Non-pigmented ciliary epithelial cell (primary cell): ENCODE measurements at places on chromosomes 13 and 19.

- DNase-seq = no peak
These were observed 168.9 kb upstream of the TSC22D1 start for GRCh38 chr13:44744880-44745633.

DNA sequence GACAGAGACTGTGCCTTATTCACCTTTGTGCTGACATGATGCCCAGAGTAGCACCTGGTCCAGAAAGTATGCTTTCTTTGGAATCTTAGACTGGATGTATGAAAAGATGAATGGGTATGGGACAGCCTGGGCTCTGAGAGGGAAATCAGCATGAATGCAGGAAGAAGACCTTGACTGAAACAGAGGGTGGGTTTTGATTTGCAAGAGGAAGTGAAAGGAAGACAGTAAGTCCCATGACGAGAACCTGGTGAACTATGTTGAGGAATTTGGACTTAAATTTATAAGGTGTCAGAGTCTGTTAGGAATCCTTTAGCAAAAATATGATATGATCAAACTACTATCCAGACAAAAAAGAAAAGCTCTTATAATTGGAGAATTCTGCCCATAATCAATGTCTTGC, 301.9 kb downstream of the SPRY2 start:
- DNase-seq = no peak

GRCh38 chr13:101452519-101453485, at the start of gene ITGBL1:
Gene ITGBL1, plus strand, starts transcription at chr13:101452675. Its CDS starts 159 bp downstream, at chr13:101452834.
- DNase-seq = no peak

DNA sequence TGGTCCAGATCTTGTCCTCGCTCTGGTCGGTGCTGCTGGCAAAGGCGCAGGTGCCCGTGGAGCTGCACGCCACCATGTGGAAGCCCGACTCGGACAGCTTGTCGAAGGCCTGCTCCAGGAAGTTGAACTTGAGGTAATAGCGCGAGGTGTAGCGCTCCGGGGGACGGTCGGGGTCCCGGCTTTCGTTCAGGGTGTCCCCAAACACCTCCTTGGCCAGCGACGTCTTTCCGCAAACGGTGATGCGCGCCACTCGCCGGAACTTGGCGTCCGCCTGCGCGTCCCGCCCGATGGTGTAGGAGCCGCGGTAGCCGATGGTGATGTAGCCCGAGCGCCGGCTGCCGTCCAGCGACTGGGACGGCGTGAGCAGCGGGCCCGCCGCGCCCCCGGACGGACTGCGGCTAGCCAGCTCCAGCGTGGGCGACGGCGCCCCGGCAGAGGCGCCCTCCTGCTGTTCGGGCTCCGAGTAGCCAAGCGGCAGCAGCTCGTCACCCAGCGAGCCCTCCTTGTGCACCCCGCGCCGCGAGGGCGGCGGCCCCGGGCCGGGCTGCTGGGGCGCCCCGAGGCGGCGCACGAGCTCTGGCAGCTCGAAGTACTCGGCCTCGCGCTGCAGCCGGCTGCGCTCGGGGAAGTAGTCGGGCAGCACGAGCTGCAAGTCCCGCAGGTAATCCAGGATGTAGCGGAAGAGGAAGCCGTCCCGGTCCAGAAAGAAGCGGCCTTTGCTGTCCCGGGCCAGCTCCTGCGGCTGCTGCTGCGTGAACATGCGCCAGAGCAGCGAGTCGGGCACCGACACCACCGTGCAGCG, 801 bp downstream of the KCTD12 start:
- peak; percentile 24 for DNase-seq

DNA sequence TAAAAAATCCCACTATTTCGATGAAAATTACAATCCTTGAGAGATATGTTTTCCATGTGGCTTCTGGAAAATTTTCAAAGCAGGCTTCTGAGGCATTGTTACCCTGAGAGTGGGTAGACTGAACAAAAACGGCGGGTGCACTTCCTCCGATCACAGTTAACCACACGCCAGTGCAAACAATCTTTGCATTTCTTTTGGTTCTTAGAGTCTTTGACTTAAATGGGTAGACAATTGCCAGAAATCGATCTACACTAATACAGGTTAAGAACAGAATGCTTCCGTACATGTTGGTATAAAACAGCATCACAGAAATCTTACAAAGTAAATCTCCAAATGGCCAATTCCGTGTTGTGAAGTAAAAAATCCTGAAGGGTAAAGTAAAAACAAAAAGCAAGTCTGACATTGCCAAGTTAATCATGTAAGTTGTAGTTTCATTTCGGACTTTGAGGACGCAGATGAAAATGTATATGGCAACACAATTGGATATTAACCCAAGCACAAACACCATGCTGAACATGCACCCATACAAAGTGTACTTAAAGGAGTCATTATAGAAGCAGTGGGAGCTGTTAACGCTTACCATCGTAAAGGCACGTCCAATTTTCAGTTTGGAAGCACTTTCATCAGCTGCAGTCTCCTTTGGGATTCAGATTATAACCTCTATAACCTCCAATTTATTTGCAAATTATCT, 927 bp downstream of the LPAR6 start:
- DNase-seq = no peak

DNA sequence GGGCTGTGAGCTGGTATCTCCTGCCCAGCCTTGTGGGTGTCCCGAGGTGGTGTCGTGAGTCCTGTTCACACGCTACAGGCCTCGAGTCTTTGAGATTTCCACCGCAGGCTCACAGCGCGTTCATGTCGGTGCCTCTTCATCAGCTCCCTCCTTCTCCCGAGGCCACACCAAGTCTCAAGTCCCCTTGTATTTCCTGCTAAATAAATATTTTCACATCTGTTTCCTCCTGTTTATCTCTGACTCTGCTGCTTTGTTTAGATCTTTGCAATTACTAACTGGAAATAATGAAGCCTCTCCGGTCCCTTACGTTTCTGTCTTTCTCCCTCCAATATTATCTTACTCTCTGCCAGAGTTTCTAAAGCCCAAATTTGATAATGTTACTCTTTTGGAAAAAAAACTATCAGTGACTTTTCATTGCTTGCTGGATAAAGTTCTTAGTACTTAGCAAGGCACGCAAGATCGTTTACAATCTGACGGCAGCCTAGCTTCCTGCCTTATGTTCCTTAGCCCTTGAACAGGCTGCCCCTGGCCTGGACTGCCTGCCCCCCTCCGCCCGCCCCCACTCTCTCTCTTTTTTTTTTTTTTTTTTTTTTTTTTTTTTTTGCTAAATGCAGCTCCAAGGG, 130.5 kb upstream of the RNF113B start:
- DNase-seq = no peak
